ENCODE measurements at places on chromosomes 3 and 15.

GRCh38 chr15:58724466-58724865, 25.0 kb downstream of the ADAM10 start:
- DNase-seq, result no peak

DNA sequence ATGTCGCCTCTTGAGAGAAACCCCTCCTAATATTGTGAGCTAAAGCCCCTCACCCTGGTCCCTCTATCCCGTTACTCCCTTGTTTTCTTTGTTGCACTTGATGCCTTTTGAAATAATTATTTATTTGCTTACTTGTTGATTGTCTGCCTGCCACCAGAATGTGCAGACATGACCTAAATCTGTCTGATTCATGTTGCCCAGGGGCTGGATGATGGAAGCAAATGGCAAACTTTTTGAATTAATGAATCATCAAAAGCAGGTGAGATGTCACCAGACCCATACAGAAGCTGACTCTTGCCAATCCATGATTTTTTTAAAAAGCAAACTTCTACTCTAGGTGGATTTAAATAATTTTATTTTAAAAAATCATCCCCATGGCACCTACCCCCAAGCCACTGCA, 49.3 kb downstream of the GRIP2 start:
- DNase-seq, result no peak

GRCh38 chr3:123640740-123641462, 56.0 kb upstream of the HACD2 start:
- DNase-seq, result no peak

GRCh38 chr3:175336406-175337133, 477.4 kb downstream of the NAALADL2 start:
- DNase-seq, result no peak

DNA sequence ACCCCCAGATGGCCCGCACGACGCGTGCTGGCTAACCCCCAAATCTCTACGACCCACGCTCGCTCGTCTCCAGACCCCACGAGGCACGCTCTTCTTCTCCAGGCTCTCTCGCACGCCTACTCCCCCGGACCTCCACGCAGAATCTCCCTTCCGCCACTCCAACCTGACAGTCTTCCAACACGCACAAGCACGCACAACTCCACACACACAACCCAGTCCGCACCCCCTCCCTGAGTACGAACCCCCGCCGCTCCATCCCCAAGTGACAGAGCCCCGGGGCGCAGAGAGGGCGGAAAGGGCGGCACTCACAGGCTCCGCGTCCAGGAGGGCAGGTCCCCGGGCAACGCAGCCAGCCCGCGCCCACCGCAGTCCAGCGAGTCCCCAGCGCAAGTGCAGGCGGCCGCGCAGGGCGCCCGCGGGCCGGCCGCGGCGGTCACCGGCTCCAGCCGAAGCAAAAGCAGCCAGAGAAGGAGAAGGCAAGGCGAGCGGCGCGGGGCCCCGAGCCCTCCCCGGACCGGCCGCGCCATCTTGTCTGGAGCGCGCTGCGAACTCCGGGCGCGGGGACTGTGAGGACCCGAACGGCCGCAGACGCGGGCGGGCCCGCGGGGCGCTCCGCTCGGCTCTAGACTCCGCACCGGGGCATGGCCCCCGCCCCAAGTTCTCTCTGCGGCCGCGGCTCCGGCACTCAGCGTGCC, 794 bp downstream of the LRIG1 start:
- peak; percentile 48 for DNase-seq

DNA sequence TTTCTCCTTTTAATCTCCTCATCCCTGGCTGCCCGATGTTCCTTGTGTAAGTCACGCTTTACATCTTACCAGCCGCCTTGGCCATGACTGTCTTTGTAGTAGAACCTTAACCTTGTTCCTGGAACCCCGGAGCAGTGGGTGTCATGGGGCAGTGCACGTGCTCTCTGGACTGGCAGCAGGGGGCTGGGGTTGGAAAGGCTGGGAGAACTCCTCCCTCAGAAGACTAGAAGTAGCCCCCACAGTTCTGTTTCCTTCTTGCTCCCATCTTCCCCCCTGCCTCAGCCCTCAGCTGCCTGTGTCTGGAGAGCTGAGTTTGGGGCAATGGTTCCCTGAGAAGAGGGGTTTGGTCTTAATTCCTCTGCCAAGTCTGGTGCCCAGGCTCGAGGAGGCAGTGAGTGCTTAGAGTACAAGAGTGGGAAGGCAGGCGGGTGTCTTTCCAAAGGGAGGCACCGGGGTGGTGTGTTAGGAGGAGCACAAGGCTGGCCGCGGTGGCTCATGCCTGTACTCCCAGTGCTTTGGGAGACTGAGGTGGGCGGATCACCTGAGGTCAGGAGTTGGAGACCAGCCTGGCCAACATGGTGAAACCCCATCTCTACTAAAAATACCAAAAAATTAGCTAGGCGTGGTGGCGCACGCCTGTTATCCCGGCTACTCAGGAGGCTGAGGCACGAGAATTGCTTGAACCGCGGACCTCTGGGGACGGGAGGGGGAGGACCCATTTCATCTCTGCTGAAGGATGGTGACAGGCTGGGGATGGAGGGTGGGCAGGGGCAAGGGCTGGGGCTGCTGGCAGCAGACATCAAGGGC, 100.4 kb downstream of the VGLL4 start:
- DNase-seq, result no peak

DNA sequence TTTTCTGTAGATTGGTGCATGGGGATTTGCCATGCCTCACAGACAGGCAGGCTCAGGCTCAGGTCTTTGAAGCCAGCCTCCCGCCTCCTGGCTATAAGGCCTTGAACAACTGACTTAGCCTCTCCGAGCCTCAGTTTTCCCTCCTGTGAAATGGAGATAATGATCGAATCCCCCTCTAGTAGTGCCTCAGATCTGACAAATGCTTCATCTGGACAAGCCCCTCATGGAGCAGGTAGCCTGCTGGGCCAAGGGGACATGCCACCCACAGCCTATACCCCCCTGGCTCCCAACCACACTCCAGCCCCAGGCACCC, 68.1 kb upstream of the LCTL start:
- no peak for DNase-seq

DNA sequence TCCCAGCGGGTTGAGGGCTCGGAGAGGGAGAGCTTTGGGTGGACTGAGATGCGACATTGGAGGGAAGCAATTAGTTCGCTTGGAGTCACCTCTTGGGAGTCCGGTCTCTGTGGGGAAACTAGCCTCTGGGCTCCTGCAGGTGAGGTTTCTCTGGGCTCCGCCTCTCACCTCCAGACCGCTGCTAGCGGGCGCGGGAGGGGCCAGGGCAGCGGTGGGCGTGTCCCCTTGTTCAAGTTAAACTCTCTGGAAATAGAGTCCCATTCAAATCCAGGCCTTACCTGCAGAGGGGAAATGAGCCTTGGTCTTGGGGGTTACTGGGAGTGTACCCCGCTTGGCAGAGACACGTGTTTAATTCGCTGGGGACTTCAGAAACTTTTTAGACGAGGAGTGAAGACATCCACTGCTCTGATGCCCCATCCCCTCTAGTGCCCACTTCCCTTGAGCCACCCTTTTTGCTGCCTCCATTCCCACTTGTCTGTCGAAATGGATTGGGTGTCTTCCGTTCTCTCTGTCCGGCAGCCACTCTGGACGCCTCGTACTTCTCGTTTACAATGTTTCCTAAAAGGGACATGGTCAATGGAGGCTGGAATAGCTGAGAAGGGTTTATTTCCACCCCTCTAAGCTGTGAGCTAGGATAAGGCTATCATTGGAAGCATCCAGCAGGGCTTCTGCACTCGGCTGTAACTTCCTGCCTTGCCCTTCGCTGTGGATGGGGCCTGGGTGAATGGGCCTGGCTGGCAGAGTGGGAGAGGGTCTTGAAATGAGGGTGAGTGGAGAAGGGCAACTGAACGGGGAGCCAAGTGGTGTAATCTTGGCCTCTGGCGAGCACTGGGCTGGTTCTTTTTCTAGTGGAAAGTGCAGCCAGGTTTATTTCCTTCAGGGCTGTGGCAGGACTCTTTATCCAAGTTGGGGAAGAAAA, 1.1 kb downstream of the MITF start:
- DNase-seq, result no peak

DNA sequence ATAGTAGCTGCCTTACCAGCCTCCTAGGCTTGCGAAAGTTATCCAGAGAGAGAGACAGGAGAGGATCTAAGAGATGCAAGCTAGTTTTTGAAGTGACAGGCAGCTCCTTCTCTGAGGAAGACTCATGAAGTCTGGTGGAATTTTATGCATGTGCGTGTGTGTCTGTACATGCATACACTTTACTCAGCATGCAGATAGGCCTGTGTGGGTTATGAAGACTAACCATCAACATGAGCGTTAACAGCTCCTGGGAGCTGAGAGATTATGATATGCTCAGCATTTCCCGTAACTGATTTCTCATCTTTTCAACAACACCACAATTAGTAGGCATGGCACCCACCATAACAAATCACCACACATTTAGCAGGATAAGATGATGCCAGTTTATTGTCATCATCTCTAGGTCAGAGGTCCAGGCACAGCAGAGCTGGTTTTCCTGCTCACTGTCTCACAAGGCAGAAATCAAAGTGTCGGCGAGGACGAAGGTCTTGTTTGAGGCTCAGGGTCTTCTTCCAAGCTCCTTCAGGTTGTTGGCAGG, 239.5 kb downstream of the CACNA2D3 start:
- no peak for DNase-seq

DNA sequence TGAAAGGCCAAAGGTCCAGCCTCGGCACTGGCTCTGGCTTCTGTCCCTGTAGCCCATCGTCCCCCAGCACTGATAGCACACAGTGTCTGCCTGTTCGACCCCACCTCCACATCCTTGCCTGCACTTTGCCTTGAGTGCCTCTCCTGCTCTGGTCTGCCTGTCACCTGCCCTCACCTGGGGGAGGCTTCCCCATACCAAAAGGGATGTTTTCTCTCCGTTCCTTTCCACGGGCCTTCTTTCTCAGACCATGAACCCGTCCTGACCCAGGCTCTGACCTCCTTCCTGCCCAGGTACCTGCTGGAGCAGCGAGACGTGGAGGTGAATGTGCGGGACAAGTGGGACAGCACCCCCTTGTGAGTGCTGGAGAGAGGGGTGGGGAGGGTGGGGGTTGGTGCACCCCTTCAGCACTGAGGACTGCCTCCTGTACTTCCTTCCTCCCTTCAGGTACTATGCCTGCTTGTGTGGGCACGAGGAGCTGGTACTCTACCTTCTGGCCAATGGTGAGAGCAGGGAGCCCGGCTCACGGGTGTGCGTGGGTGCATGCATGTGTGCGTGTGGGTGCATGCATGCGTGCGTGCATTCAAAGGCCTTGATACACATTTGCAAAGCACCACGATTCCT, 1.5 kb downstream of the ABTB1 start:
- no peak for DNase-seq

- no peak for DNase-seq
Measured at GRCh38 chr3:7368597-7368996, 507.7 kb downstream of the GRM7 start.

- no peak for DNase-seq
Measured at GRCh38 chr3:13792051-13792490, 87.8 kb downstream of the WNT7A start.

GRCh38 chr15:97504031-97504792, 456.3 kb upstream of the ARRDC4 start:
- no peak for DNase-seq

DNA sequence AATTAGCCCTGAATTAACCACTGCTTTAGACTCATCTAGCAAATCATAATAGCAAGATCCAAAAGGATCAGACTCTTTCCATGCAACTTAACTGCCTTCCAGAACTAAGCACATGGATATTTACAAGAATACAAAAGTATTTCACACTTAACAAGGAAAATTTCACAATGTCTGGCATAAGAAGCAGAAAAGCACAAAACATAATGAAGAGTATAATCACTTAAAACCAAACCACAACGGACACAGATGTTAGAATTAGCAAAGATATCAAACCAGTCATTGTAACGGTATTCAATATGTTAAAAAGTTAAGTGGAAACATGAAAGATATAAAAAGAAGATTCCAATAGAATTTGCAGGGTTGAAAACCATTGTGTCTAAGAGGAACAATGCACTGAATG, 51.5 kb upstream of the COL6A6 start:
- DNase-seq, result no peak

Data from activated CD4-positive, alpha-beta T cell treated with anti-CD3 and anti-CD28 coated beads, Interleukin-2, Interleukin-6, amounts not matched to agents 100 ng/mL and 50 ng/mL, durations not matched to agents 16 hours and 8 hours (primary cell).